IMR-90 (cell line): ENCODE measurements at places on chromosomes 12 and 14.

DNA sequence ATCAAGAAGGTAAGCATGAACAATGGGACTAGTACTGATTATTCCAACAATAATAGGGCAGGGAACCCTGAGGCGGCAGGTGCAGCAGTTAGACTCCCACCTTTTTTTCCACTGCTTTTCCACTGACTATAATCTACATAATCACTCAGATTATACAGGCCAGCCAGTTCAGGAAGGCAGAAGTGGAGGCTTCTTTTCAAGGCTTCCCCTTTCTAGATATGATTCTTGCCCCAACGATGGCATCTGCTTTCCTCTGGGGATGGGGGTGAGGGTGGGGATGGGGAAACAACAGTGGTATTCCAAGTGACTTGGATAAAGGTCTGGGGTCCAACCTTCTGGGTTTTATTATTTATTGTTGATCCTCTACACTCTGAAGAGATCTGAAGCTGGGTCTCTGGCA lies 331 bp downstream of the NCKAP1L start:
- DNase-seq, result no peak

DNA sequence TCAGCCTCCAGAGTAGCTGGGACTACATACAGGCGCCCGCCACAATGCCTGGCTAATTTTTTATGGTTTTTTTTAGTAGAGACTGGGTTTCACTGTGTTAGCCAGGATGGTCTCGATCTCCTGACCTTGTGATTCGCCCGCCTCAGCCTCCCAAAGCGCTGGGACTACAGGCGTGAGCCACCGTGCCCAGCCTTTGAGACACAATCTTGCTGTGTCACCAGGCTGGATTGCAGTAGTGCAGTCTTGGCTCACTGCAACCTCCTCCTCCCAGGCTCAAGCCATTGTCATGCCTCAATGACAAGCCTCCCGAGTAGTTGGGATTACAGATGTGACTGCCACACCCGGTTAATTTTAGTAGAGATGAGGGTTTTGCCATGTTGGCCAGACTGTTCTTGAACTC lies 21.3 kb upstream of the STRN3 start:
- DNase-seq, result no peak

- DNase-seq, result no peak
Measured at GRCh38 chr14:42004321-42004720, 397.6 kb downstream of the LRFN5 start.

DNA sequence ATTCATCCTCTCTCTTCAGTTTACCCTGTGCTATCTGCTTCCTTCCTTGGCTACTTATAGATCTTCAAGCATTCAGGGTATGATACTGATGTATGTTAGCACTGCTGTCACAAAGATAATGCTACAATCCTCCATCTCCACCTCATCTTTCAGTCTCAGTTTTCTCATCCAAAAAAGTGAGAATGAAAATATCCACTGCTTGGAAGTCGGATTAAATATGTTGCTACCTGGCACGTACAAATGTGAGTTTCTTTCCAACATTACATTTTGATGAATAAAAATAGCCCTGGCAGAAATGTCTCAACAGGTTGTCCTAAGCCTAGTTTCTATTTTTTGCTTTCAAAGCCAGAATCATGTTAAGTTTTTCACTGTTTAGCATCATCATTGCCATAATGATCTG lies 149.9 kb downstream of the PTPN11 start:
- no peak for DNase-seq

DNA sequence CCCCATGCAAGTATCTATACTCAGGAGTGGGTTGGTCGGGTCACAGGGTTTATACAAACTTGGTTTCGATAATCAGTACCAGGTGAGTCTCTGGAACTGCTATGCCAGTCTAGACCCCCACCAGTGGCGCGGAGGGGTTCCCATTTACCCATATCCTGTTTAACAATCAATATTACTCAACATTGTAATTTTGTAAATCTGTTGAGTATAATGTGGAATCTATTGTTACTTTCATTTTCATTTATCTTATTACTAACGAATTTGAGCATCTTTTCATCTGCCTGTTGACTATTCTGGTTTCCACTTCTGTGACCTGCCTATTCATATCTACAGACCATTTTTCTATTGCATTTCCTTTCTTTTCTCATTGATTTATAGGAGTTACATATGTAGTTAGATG lies 275.2 kb upstream of the CRY1 start:
- DNase-seq, result no peak

- no peak for DNase-seq
Measured at GRCh38 chr12:58615047-58615446, 305.3 kb downstream of the LRIG3 start.

DNA sequence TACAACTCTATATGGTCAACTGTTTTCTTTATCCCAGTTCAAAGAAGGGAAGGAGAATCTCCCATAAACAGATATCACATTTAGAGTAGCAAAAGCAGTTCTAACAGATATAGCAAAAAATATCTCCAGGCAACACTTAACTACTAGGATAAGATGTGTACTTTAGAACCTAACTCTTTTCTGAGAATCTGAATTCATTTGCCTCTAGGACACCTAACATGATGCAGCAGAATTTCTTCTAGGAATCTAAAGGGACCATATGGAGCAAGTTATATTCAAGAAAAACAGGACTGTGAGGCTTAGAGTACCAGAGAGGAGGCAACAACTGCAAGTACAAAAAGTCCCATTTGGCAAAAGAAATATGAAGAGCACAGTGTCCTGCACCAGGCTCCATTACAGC lies 24.4 kb upstream of the CAPRIN2 start:
- no peak for DNase-seq

DNA sequence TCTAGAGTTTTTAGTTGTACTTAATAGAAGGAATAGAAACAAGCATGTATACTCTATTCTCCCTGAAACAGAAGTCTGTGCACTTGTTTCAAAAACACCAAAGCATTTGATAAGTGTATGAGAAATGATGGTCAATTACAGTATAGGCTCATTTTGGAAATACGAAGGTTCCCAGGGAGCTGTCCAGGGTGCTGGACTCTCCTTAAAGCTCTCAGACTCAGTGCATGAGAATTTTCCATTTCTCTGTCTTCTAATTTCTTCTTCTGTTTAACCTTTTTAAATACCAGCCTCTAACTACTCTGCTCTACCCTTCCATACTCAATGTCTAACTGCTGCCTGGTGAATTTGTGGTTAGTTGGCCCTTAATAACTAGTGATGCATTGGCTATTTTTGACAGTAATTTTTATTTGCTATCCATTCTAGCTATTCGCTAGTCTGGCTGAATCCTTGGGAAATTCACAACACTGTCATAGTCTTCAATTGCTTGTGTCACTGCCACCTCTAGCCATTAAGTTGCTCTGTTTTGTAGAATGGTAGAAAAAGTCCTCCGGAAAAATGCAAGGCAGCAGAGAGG lies 229.2 kb downstream of the NRXN3 start:
- no peak for DNase-seq

DNA sequence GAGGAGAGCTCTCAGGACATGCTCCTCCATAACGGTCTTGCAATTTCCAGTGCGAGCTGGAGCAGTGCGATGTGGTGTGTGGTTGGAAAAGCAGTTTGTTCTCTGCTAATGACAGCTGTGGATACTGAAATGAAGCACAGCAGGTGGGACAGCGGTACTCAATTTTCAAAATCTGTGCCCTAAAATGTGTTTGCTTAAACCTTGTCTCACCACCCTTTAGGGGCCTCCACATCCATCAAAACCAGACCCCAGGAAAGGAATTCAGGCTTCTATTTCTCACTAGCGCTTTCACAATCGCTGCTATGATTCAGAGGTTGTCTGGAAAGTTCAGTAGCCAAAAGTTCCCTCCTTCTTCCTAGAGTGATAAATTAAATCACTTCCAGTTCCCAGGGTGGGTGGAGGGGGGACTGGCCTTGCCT lies 440.8 kb downstream of the EGLN3 start:
- DNase-seq, result no peak

DNA sequence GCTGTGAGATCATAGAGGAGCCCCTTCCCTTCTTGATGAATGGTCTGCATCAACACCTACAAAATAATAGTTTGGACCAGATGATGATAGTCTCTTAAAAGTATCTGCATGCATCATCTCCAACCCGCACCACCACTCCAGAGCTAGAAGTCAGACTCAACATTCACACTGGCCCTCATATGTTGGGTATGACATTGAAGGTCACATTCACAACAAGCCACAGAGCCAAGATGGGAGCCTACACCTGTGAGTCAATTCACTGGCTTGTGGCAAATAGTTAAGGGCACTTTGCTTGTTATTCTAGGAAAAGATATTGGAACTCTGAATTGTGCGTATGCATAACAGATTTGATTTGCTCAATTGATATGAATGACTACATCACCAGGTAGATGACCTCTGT lies 1197.9 kb downstream of the VRK1 start:
- no peak for DNase-seq

DNA sequence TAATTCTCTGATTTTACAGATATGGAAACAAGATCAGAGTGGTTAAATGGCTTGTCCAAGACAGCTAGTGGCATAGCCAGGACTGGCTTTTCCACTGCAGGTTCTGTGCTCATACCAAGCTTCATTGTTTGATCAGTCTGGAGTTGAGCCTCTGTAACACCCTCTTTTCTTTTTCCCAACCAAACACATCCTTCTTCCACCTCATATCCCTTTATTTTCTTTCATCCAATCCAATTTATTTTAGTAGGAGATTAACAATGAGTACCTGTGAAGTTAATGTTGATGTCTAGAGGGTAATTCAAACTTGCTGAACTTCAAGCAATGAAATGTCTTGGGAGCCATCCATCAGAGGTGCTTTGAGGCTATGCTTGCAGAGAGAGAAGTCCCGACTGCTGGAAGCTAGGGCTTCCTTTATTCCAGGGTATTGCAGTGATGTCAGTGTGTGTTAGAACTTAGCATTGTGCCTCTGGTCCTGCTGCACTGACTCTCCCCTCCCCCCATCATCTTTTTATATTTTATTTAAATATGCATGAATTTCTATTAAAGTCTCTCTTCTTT lies 452.1 kb upstream of the PDE3A start:
- no peak for DNase-seq

GRCh38 chr14:96084796-96085195 lies 45.6 kb downstream of the C14orf132 start:
- DNase-seq, result no peak

GRCh38 chr12:59077575-59078426 lies 157.5 kb upstream of the LRIG3 start:
- peak; percentile 24 for DNase-seq

GRCh38 chr12:56880125-56880992 lies 53.8 kb downstream of the SDR9C7 start:
- DNase-seq, result no peak

- DNase-seq, result no peak
Measured at GRCh38 chr12:4224206-4224889, 49.2 kb upstream of the CCND2 start.

- DNase-seq, result peak; percentile 34
Measured at GRCh38 chr14:43145361-43145760, 1361.7 kb downstream of the FSCB start.

- DNase-seq, result no peak
Measured at GRCh38 chr14:87690076-87690613, 302.8 kb downstream of the GALC start.

GRCh38 chr14:71486279-71486678 lies 445.9 kb upstream of the RGS6 start:
- no peak for DNase-seq

- peak; percentile 70 for DNase-seq
Measured at GRCh38 chr12:54258201-54258681, 21.7 kb downstream of the CBX5 start.

DNA sequence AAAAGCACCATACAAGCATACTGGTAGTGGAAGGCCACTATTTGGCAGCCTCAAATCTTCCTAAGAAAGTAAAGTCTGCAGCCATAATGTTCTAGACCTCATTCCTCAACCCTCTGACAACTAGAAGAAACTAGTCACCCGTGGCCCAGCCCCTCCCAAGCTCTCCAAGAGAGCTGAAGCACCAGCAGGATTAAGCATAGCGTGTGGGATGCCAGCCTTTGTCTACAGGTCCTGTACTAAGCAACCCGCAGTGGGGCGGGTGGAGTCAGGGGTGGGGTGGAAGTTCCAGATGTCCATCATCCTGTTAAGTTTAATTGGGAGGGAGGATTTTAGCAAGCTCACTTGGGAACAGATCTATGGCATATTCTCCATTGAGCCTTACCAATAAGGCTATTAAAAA lies 14.2 kb downstream of the SLC11A2 start:
- DNase-seq, result no peak

DNA sequence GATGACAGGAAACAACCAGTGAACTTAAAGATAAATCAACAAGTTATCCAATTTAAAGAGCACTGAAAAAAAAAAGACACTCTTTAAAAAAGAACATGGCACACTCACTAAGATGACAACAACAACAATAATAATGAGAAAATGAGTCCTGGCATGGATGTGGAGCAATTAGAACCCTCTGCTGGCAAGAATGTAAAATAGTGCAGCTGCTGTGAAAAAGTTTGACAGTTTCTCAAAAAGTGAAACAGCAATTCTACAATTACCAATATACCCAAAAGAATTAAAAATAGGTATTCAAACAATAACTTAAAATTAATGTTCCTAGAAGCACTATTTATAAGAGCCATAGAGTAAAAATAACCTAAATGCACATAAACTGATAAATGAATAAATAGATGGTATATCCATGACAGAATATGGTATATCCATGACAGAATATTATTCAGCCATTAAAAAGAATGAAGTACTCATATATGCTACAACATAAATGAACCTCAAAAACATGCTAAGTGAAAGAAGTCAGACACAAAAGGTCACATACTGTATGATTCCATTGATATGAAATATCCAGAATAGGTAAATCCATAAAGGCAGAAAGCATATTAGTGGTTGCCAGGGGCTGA lies 49.1 kb upstream of the GPHB5 start:
- no peak for DNase-seq

- no peak for DNase-seq
Measured at GRCh38 chr12:79451365-79451764, 239.4 kb downstream of the PAWR start.

DNA sequence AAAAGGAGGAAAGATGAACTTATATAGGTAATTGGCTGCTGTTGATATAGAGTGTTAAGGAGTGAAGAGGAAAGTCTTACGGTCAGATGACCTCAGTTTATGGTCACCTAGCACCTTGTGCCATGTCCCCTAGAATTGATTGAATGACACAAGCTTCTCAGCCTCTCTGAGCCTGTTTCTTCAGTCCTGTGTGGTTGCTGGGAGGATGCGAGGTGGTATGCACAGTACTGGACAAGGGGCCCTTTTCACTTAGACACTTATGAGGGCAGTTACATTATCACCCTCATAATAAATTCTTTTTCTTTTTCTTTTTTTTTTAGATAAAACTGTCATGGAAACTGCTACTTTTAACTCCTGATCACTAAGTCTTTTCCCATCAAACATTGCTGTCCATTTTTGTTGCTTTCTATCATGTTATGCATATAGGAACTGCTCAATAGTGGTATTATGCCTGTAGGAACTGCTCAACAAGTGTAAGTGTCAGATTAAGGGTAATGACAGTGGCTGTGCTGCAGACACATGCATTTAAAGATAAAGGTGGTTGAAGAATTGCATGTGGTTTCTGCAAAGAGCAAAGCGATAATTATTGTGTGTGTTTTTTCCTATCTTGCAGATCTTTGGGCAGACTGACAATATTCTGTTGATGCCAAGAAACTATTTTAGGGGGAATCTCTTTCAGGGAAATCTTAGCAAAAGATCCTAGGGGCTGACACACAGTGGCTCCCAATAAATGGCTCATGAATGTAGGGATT lies 11.6 kb downstream of the ANO6 start:
- no peak for DNase-seq

- no peak for DNase-seq
Measured at GRCh38 chr12:131565267-131566015, 145.4 kb upstream of the SFSWAP start.

- peak; percentile 93 for DNase-seq
Measured at GRCh38 chr12:50763639-50764285, at the start of gene ATF1. Gene ATF1, plus strand, starts transcription at chr12:50764101. Its CDS starts 16,045 bp downstream, at chr12:50780146.

GRCh38 chr12:69630191-69630590 lies 19.5 kb upstream of the LRRC10 start:
- no peak for DNase-seq
